ENCODE measurements at places on chromosomes 12 and 14. TPM values are rescaled to one million over a fixed set of nuclear protein-coding genes. Genes with fewer than 3 reads are reported as not detected.

PRB2 gene
- total RNA-seq, result 0.10 TPM

BRF1 gene
- total RNA-seq, result 21.1 TPM

- H3K36me3 ChIP-seq, result no peaks in the 10 kb centered on the region
- no peak overlapping the region for H3K27ac ChIP-seq
- no peak overlapping the region for H3K4me3 ChIP-seq
Observed at GRCh38 chr12:42534184-42534838, 55.2 kb downstream of the PRICKLE1 start.

GRCh38 chr14:73467377-73467776, 9.0 kb upstream of the NUMB start:
- no peak overlapping the region for H3K4me3 ChIP-seq
- no peaks in the 10 kb centered on the region for H3K36me3 ChIP-seq
- peak overlapping the region; percentile 44 for H3K27ac ChIP-seq
- no peaks in the 10 kb centered on the region for H3K27me3 ChIP-seq
- H3K4me1 ChIP-seq, result peaks cover 26% of the 10 kb centered on the region

DNA sequence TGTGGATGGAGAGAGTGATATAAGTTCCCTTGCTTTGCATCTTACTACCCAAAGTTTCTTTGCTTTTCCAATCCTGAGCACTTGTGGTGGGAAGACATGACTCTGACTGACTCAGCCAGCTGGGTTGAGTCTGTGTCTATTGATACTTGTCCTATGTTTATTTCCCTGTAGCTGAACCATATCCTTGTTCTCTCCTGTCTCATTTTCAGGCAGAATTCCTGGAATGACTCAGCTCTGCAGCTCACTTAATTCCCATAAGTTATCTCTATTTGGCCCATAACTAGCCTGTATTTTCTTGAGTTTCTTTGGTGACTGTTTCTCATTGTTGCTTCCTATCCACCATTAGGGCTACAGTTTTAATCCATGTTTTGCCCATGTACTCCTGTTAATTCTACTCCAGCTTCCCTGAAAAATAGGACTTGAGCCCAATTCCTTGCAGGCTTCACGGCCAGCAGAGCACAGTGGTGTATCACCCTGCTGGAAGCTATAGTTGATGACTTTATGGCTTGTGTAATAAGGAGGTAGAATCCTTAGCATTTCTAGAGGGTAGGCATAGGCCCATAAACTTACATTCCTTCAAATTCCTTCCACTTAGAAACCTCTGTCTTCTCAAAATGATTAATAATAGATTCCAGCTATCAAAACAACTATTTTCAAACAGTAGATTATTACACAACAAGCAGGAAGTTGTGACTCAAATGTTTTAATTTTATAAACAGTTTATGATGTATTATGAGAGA, 183.1 kb downstream of the TMTC3 start:
- peak; percentile 8 for DNase-seq
- no peak overlapping the region for H3K4me3 ChIP-seq
- H3K4me1 ChIP-seq, result no peaks in the 10 kb centered on the region
- H3K27ac ChIP-seq, result peak overlapping the region; percentile 54

- no peaks in the 10 kb centered on the region for H3K27me3 ChIP-seq
- DNase-seq, result no peak
- no peak overlapping the region for H3K4me3 ChIP-seq
- H3K36me3 ChIP-seq, result no peaks in the 10 kb centered on the region
- H3K4me1 ChIP-seq, result no peaks in the 10 kb centered on the region
Observed at GRCh38 chr12:90972226-90972625, 17.2 kb upstream of the CCER1 start.

DNA sequence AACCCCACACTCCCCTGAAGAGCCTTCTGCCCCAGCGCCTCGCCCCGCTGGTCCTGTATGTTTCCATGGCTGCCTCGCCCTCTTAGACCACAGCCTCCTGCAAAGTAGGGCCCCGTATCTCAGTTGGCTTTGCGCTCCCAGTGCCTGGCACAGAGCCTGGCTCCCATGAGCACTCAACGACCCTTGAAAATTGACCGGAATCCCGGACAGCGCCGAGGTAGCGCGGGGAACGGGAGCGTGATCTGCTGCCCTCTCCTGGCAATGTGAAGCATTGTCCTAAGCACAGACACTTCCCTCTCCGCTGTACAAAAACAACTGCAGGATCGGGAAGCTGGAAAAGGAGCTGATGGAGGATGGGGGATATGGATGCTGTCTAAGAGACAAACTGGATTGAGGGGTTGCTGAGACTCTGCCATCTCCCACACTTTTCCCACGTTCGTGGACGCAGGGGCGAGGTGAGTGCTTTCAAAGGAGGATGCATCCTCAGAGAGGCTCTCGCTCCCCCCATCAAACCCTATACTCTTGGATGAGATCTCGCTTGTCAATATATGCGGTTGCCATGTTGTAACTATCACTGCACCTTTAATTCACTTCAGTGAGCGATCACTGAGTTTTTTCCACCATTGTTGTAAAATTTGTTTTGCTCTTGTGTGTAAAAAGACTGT, 10.7 kb upstream of the FKBP4 start:
- DNase-seq, result peak; percentile 77

DNA sequence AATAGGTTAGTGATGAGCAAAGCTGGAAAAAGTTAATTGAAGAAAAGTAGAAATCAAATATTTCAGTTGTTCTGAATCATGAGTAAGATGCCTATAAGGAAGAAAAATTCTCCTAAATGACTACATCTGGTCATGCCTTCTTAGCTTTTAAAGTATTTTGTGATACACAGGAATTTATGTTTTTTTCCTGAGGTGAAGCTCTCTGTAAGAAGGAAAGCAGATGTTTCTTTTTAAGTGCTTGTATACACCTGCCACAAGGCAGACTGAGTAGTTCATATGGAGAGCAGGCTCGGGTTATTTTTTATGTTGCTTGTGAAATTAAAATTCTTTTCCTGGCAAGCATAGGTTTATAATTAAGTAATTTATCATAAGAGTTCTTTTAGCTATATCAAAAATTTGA, 275.2 kb downstream of the RAD51B start:
- no peak overlapping the region for H3K4me3 ChIP-seq
- no peaks in the 10 kb centered on the region for H3K36me3 ChIP-seq
- no peak for DNase-seq
- no peak overlapping the region for H3K27ac ChIP-seq
- no peaks in the 10 kb centered on the region for H3K27me3 ChIP-seq

- no peak overlapping the region for H3K4me3 ChIP-seq
- no peaks in the 10 kb centered on the region for H3K4me1 ChIP-seq
- H3K36me3 ChIP-seq, result peaks cover 3% of the 10 kb centered on the region
Observed at GRCh38 chr12:2925322-2925995, 33.7 kb upstream of the TEAD4 start.

- H3K36me3 ChIP-seq, result no peaks in the 10 kb centered on the region
- no peak overlapping the region for H3K4me3 ChIP-seq
- peaks cover 3% of the 10 kb centered on the region for H3K4me1 ChIP-seq
- no peak overlapping the region for H3K27ac ChIP-seq
Observed at GRCh38 chr12:31033681-31034080, 40.0 kb upstream of the DDX11 start.
